Adrenal gland (tissue), 19 donors: ENCODE measurements at places on chromosomes 4 and X. TPM values are rescaled to one million over a fixed set of nuclear protein-coding genes. Genes with fewer than 3 reads are reported as not detected.

FGFBP1 gene
- total RNA-seq, result not detected

WAS gene
- 22.5 TPM for total RNA-seq

GPR50 gene
- not detected for total RNA-seq

XPNPEP2 gene
- total RNA-seq, result 5.4 TPM

GUCY2F gene
- not detected for total RNA-seq

GNRHR gene
- not detected for total RNA-seq

ACE2 gene
- total RNA-seq, result 0.35 TPM

PPP1R2C gene
- not detected for total RNA-seq

THAP9 gene
- 3.0 TPM for total RNA-seq

CYBB gene
- 64.1 TPM for total RNA-seq

UVSSA gene
- total RNA-seq, result 9.3 TPM

ANOS1 gene
- total RNA-seq, result 2.4 TPM

SH3TC1 gene
- 30.1 TPM for total RNA-seq

WWC2 gene
- total RNA-seq, result 16.1 TPM

FOXP3 gene
- total RNA-seq, result 0.29 TPM

GAGE1 gene
- total RNA-seq, result not detected

SSX4 gene
- total RNA-seq, result not detected

P2RY4 gene
- total RNA-seq, result 0.15 TPM

AREG gene
- 0.42 TPM for total RNA-seq

RPS6KA6 gene
- 4.5 TPM for total RNA-seq

KIF4A gene
- 0.47 TPM for total RNA-seq

MGARP gene
- 130 TPM for total RNA-seq

PLK4 gene
- total RNA-seq, result 6.2 TPM

GRIA2 gene
- total RNA-seq, result 1.6 TPM

YIPF7 gene
- total RNA-seq, result 0.72 TPM

GAB3 gene
- 7.9 TPM for total RNA-seq

KIAA0232 gene
- 31.8 TPM for total RNA-seq

PNMA6A gene
- 0.34 TPM for total RNA-seq

NSUN7 gene
- total RNA-seq, result 4.1 TPM

BMP3 gene
- 0.94 TPM for total RNA-seq

TRIML1 gene
- not detected for total RNA-seq

TBX22 gene
- total RNA-seq, result not detected

LANCL3 gene
- total RNA-seq, result 0.22 TPM

MAD2L1 gene
- 0.61 TPM for total RNA-seq

ETNPPL gene
- 5.3 TPM for total RNA-seq

HSFX4 gene
- total RNA-seq, result not detected

TRO gene
- total RNA-seq, result 56.6 TPM

ANKRD50 gene
- 9.8 TPM for total RNA-seq

SPON2 gene
- 23.9 TPM for total RNA-seq

ATXN3L gene
- total RNA-seq, result not detected

PLA2G12A gene
- total RNA-seq, result 25.9 TPM

TLL1 gene
- total RNA-seq, result 5.4 TPM

C4orf51 gene
- total RNA-seq, result not detected

SUPT20HL1 gene
- not detected for total RNA-seq

REPS2 gene
- 39.4 TPM for total RNA-seq

C4orf17 gene
- not detected for total RNA-seq

SCOC gene
- total RNA-seq, result 38.6 TPM

VCX gene
- not detected for total RNA-seq

AFF1 gene
- total RNA-seq, result 82.1 TPM

SHOX gene
- not detected for total RNA-seq

GATA1 gene
- total RNA-seq, result 0.27 TPM

ADH7 gene
- total RNA-seq, result not detected

BDH2 gene
- total RNA-seq, result 115 TPM

TRAPPC2 gene
- 10.6 TPM for total RNA-seq

DUSP21 gene
- total RNA-seq, result not detected

MTMR8 gene
- total RNA-seq, result 2.3 TPM
